RWPE2 (cell line): ENCODE measurements at places on chromosomes 7 and 10.

- H3K4me1 ChIP-seq = no peaks in the 10 kb centered on the region
- H3K36me3 ChIP-seq = no peaks in the 10 kb centered on the region
- H3K4me3 ChIP-seq = no peak overlapping the region
- peaks cover 4% of the 10 kb centered on the region for H3K27me3 ChIP-seq
Measured at GRCh38 chr10:127576740-127577161, 27.6 kb downstream of the NPS start.

GRCh38 chr7:92282221-92282814, 36.5 kb downstream of the ANKIB1 start:
- no peak overlapping the region for H3K27ac ChIP-seq
- H3K4me1 ChIP-seq = no peaks in the 10 kb centered on the region
- H3K27me3 ChIP-seq = no peaks in the 10 kb centered on the region
- peaks cover 3% of the 10 kb centered on the region; the same call in 1 of the 2 replicates for H3K36me3 ChIP-seq

DNA sequence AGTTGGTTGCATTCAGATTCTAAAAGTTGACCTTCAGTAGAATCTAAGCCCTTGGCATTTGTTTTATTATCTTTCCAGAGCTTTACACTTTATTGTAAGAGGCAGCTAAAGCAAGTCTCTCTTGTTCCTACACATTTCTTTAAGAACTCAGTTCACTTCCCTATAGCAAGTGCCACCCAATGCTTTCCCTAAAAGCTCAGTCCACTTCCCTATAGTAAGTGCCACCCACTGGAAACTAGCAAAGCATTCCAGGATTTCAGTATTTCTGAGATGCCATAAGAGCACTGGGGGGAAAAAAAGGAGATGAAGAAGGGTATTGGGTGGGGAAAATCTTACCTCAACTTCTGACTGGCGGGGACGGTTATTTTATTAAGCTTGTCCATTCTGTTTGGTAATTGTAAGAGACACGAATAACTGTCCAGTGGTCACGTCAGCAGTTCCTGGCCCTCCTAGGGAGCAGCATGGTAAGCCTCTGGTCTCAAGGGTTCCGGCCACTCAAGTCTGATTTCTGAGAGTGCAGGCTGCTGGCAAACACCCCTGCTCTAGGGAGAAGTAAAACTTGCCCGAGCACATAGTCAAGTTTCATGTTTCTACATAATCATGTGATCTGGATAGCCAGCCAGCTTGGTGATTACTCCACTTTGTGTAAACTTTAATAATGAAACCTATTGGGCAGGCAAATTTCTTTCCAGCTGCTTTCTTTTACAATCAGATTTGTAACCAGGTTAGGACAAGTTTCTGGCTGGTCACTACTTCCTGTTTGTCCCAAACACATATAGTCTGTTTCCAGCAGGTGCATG, at the start of gene BLNK:
BLNK (minus strand) TSS at position 554 of the 800 bp plus-strand sequence; CDS start at position 383, 171 bp downstream.
- no peaks in the 10 kb centered on the region for H3K27me3 ChIP-seq
- no peaks in the 10 kb centered on the region for H3K36me3 ChIP-seq
- peaks cover 16% of the 10 kb centered on the region for H3K4me1 ChIP-seq
- peak within 1 kb of the TSS; percentile 5 for H3K4me3 ChIP-seq
- peak within 1 kb of the TSS; percentile 20 for H3K27ac ChIP-seq

DNA sequence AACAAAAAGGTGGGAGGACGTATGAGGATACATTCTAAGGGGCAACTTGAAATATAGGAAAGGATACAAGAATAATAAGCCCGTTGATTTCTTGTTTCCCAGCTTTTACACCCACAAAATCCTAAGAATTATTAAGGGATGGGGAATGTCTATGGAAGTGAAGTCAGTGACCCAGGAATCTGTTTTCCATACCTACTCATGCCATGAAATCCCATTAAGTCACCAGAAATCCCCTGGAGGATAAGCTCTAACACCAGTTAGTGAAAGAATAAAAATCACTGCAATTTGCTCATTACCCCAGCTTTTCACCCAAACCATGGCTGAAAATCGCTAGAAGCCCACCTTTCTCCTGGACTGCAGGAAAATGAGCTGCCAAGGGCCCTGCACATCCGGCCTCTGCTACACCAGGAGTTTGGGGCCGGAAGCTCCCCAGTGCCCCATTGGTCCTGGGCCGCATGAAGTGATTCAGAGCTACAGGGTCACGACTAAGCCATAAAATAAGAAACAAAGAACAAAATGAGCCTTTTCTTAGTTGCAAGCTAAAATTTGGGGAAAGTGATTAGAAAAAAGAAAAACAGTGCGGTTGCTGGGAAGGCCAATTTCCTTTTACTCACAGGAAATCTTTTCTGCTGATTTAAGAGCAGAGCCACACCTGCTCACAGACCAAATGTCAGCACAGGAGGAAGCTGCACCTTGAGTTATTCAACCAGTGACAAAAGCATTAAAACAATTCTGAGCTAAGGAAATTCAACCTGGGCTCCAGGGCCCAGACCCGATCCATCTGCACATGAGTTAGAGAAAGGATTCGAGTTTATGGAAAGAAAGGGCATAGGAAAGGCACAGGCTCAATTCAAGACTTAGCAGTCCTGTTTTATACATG, 40.3 kb downstream of the HIPK2 start:
- H3K27ac ChIP-seq = peak overlapping the region; percentile 69
- H3K36me3 ChIP-seq = 0 out of 2 replicates have a peak, but pooled peaks cover 4% of the 10 kb centered on the region
- no peaks in the 10 kb centered on the region for H3K27me3 ChIP-seq
- no peak for DNase-seq

DNA sequence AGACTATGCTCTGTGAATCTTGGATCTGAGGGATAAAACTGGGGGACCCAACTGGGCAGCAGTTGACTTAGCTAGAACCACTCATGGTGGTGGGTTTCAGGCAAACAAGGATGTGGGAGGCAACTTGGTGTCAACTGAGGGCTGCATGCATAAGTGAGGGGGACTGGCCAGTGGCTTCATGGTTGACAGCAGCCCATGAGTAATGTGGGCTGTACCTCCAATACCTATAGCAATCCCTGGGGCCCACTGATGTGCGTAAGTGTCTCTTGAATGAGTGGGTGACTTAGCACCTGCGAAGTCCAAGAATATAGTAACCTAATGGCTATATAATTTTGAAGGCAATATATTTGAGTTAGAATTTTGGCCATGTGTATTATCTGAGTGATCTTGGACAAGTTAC, 13.7 kb upstream of the MAP3K8 start:
- no peaks in the 10 kb centered on the region for H3K27me3 ChIP-seq
- DNase-seq = no peak
- H3K36me3 ChIP-seq = no peaks in the 10 kb centered on the region
- no peak overlapping the region for H3K4me3 ChIP-seq

DNA sequence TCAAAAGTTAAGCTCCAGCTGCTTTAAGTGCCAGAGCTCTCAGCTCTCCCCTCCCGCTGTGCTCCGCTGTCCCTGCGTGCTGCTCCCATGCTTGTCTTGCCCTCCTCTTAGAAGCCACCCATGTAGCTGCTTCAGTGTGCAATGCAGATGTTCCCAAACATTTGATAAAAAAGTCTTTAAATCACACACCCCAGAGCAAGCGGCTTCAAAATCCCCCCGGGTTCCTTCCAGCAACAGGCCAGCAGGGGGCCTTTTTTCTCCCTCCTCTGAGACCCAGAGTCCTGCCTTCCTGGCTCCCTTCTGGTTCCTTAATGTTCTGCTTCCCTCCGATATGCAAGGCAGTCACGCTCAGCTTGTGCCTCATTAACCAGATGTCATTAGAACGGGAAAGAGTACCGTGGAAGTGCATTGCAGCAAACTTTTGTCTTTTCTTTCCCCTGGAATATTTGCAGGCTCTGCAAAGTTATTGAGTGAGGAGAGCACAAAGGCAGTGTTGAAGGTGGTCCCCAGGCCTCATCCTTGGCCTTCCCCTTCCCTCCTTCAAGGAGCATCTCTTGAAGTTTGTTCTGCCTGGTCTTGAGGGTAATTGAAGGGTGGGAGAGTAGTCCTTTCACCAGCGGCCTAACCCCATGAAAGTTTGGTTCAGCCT, 25.5 kb downstream of the LDB3 start:
- no peak overlapping the region for H3K4me3 ChIP-seq
- no peaks in the 10 kb centered on the region for H3K4me1 ChIP-seq
- no peaks in the 10 kb centered on the region for H3K36me3 ChIP-seq
- H3K27ac ChIP-seq = no peak overlapping the region
- DNase-seq = no peak
- H3K27me3 ChIP-seq = no peaks in the 10 kb centered on the region

- H3K36me3 ChIP-seq = peaks cover 14% of the 10 kb centered on the region
- no peaks in the 10 kb centered on the region for H3K4me1 ChIP-seq
- H3K27ac ChIP-seq = no peak overlapping the region
- H3K27me3 ChIP-seq = no peaks in the 10 kb centered on the region
- no peak for DNase-seq
Measured at GRCh38 chr10:21692916-21693315, 158.9 kb downstream of the MLLT10 start.

DNA sequence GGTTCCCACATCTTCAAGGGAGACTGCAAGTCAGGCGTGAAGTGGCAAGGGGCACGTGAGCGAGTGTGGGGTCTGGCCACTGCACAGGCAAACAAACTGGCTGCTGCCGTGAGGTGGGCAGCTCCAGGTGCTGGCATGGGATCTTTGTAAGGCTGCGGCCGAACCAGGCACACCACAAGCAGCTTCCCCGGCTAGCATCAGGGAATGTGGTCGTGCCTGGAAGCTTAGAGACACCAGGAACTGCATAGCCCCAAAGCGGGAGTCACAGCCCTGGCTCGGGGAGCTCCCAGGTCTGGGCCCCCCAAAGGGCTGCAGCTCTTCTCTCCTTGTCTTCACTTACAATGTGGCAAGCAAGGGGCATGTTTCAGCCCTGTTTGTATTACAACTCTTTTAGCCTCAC, 250.9 kb upstream of the DKK1 start:
- no peaks in the 10 kb centered on the region for H3K4me1 ChIP-seq
- peak; percentile 22 for DNase-seq
- H3K4me3 ChIP-seq = no peak overlapping the region
- no peak overlapping the region for H3K27ac ChIP-seq

DNA sequence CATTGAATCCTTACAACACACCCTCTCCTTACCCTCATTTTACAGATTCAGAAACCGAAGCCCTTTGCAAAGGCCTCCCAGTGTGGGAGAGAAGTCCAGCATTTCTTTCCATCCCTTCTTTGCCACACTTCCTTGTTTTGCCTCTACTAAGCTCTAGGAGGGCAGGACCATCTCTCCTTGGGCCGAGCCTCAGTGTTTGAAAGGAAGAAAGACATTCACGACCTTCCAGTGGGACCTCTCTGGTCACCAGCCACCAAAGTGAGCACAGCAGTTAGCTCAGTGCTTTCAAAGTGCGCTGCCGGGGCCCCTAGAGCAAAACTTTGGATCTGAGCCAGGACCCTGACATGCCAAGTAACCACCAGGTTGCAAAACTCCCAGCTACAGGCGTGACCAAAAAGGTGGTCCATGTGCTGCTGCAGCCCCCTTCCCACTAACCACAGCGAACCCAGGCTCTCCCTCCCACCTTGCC, 12.4 kb downstream of the CTBP2 start:
- peaks cover 56% of the 10 kb centered on the region for H3K36me3 ChIP-seq
- no peak overlapping the region for H3K4me3 ChIP-seq
- no peaks in the 10 kb centered on the region for H3K27me3 ChIP-seq
- H3K4me1 ChIP-seq = peaks cover 52% of the 10 kb centered on the region

GRCh38 chr7:116873619-116874018, 11.2 kb downstream of the CAPZA2 start:
- peaks cover 18% of the 10 kb centered on the region for H3K36me3 ChIP-seq
- H3K27me3 ChIP-seq = no peaks in the 10 kb centered on the region
- peaks cover 23% of the 10 kb centered on the region for H3K4me1 ChIP-seq
- no peak overlapping the region for H3K4me3 ChIP-seq
- H3K27ac ChIP-seq = no peak overlapping the region
- no peak for DNase-seq

GRCh38 chr10:88896372-88896993, 16.4 kb downstream of the STAMBPL1 start:
- no peaks in the 10 kb centered on the region for H3K4me1 ChIP-seq
- DNase-seq = no peak
- H3K27ac ChIP-seq = no peak overlapping the region
- no peaks in the 10 kb centered on the region for H3K36me3 ChIP-seq

DNA sequence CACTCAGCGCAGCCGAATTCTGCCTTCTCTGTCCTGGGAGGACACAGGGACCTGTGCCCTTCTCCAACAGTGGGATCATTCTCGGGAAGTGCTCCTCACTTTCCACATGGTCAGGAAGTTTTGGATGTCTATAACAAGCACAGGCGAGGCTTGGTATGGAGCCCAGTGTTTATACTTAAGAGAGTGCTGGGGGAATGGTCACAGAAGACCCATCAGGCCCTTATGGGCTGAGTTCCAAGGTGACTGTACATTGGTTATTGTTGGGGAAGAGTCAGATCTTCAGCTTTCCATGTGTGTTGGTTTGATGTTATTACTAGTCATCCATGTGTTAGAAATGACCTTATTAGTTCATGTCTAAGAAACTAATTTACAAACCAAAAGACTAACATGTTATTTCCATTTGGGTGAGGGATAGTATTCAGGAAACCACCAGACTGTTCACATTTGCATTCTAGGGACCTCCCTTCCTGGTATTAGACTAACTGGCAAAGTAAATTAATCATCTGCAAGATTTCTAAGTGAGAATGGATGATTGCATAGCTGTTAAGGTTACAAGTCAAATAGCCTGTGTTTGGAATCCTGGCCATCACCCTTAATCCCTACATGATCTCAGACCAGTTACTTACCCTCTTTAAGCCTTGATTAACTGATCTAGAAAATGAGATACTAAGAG, 834.2 kb downstream of the LRMDA start:
- no peaks in the 10 kb centered on the region for H3K36me3 ChIP-seq
- no peak overlapping the region for H3K4me3 ChIP-seq
- no peaks in the 10 kb centered on the region for H3K4me1 ChIP-seq
- DNase-seq = no peak

- H3K4me1 ChIP-seq = no peaks in the 10 kb centered on the region
- no peaks in the 10 kb centered on the region for H3K36me3 ChIP-seq
- no peak for DNase-seq
Measured at GRCh38 chr7:3634396-3634795, 333.3 kb downstream of the SDK1 start.
